RKO (cell line): ENCODE measurements at places on chromosomes 11 and 22.

GRCh38 chr11:79193663-79194310 is 247.0 kb downstream of the TENM4 start:
- no peak for DNase-seq

- DNase-seq: no peak
Observed at GRCh38 chr11:133887692-133888332, 42.5 kb upstream of the SPATA19 start.

DNA sequence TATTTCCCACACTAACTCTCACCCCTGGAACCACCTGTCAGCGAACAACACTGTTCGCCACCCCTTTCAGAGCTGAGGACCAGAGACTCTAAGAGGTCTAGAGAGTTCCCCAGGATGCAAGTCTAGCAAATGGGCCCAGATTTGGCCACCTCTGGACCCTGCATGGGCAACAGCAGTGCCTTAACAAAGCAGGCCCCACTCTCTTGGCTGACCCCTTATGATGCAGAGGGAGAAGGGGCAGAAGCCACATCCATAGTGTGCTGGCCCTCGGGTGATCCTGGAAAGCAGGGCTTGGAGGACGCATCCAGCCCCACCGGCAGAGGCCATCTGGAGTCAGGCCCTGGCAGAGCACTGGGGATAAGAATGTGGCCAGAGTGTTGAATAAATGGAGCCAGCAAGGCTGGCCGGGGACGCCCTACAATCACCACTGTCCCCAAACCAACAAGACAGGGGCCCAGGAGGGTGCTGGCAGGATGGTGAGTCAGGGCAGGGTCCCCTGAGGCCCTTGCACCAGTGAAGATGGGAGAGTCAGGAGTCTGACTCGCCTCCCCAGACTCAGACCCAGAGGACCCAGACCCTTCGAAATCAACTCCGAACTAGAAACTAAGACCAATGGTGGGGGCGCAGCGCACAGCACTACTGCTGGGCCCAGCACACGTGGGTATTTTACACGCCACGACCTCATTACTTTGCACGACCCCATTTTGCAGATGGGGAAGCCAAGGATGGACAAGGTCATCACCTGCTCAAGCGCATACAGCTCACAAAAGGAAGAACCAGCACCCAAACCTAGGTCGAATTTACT is 6.5 kb downstream of the CSNK1E start:
- no peak for DNase-seq

- peak; percentile 0 for DNase-seq
Observed at GRCh38 chr11:24820541-24820940, 323.7 kb downstream of the LUZP2 start.

GRCh38 chr11:75262436-75262835 is 21.9 kb downstream of the TPBGL start:
- DNase-seq: no peak

GRCh38 chr11:95699631-95700470 is 89.7 kb downstream of the FAM76B start:
- no peak for DNase-seq

DNA sequence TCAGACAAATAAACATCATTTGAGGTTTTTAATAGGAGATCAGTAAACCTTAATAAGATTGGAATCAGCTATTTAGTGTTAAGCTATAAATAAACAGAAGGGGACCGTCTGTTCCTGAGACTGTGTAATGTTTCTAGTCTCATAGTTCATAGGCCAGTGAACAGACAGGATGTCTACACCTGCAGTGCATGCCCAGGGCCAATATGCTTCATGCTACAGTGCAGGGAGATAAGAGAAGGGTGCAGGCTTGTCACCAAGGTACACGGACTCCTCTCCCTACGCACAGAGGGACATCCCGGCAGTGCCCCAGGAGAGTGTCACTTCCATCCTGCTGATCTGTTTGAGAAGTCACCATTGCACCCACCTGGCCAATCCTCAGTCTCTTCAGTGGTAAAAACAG is 148.6 kb downstream of the OPCML start:
- no peak for DNase-seq

DNA sequence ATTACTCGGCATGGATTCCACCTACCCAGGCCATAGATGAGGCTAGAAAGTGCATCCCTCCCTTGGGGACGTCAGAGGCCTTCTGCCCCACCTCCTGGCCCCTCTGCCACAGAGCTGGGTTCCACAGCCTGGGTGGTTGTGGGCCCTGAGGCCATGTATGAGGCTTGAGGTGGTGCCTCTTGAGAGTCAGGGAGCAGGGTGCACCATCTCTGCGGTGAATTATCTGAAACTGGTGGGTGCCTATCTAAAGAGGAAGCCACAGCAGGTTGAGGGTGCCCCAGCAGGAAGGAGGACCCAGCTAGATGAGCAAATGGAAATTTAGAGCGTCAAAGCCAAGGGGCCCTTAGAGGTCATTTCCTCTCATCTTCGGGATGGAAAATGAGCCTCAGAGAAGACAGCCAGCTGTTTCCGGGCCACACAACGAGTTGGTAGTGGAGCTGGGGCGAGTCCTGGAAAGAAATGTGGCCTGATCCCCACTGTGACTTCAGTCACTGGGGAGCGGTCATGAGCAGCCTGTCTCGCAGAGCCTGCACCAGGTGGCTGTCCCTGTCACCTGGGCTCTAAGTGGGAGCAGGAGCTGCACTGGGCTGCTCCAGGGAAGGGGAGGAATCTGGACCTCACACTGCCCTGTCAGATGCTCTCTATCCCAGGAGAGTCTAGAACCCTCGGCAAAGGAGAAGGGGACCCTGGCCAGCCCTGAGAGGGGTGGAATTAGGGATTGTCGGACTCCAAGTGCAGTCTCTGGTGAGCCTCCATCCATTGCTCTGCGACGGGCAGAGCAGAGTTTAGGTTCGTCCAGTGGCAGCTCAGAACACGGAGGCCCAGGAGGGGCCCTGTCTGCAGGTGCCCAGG is 7.3 kb downstream of the ADORA2A start:
- DNase-seq: no peak

DNA sequence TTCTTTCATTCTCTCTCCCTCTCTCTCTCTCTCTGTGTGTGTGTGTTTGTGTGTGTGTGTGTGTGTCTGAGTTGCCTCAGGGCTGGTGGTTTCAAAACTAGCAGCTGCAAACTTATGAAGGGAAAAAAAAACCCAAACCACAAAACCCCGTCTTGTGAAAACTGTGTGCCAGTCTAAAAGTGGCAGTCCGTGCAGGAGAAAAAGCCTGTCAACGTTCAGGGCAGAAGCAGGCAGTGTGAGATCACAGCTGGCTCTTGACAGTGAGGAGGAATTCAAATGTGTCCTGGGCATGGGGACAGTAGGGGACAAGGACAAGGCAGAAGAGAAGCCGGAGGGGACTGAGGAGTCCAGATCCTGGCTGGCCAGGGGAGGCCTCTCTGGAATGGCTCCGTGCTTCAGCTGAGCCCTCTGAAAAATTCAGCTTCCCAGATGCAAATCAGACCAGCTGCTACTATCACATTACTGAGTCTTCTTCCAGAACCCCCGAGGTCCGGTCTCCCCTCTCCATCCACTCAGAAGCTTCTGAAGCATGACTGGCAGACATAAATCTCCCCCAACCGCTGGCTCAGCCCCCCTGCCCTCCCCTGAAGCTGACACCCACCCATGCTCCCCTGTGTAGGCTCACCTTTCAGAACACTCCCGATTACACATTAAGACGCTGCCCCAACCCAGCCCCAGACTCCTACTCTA is 31.9 kb downstream of the FLI1 start:
- DNase-seq: no peak

DNA sequence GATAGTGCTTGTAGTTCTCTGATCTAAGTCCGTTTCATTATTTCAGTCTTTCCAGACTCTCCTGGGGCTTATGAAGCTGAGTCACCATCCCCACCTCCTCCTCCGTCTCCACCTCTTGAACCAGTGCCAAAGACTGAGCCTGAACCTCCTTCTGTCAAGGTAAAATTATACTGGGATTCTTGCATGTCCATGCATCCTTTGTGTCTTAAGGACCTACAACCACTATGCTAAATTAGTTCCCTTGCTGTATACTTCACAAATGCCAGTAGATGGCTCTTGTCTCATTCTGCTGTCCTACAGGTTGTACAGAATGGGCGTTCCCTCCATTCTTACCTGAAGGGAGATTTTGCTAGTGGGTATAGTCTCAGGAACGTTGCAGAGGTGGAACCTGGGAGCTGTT is 42.2 kb downstream of the POLD3 start:
- peak; percentile 18 for DNase-seq

GRCh38 chr11:32485733-32486132 is 50.4 kb upstream of the WT1 start:
- no peak for DNase-seq

DNA sequence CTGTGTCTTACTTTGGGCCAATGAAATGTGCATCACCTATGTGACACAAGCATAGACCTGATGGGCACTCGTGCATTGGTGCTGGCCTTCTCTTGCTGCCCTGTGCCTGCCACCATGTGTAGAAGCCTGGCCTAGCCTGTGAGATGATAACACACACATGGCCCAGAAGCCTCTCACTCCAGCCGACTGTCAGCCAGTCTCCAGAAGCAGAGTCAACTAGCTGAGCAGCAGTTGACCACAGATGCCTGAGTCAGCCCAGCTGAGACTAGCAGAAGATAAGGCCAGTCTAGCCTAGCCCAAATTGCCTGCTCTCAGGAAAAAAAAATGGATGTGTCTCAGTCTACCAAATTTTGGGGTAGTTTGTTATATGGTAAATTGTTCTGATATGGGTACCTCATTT is 46.2 kb downstream of the CSNK2A3 start:
- no peak for DNase-seq
